ENCODE measurements at places on chromosomes 6 and 20.

- H3K4me3 ChIP-seq = peak overlapping the region; percentile 94
- H3K4me1 ChIP-seq = peaks cover 18% of the 10 kb centered on the region
These were observed 12.3 kb downstream of the HMGN4 start for GRCh38 chr6:26550250-26550993.

GRCh38 chr20:38853759-38854158 is 48.3 kb downstream of the PPP1R16B start:
- peaks cover 11% of the 10 kb centered on the region for H3K36me3 ChIP-seq
- no peak for DNase-seq
- H3K4me3 ChIP-seq = no peak overlapping the region

- no peak overlapping the region for H3K27ac ChIP-seq
- no peaks in the 10 kb centered on the region for H3K27me3 ChIP-seq
- H3K36me3 ChIP-seq = peaks cover 6% of the 10 kb centered on the region
These were observed 172.2 kb downstream of the AIG1 start for GRCh38 chr6:143232849-143233248.

GRCh38 chr6:13854716-13855250 is 40.4 kb upstream of the MCUR1 start:
- H3K27ac ChIP-seq = no peak overlapping the region
- DNase-seq = no peak
- peaks cover 15% of the 10 kb centered on the region for H3K27me3 ChIP-seq
- H3K4me3 ChIP-seq = no peak overlapping the region
- H3K4me1 ChIP-seq = no peaks in the 10 kb centered on the region

DNA sequence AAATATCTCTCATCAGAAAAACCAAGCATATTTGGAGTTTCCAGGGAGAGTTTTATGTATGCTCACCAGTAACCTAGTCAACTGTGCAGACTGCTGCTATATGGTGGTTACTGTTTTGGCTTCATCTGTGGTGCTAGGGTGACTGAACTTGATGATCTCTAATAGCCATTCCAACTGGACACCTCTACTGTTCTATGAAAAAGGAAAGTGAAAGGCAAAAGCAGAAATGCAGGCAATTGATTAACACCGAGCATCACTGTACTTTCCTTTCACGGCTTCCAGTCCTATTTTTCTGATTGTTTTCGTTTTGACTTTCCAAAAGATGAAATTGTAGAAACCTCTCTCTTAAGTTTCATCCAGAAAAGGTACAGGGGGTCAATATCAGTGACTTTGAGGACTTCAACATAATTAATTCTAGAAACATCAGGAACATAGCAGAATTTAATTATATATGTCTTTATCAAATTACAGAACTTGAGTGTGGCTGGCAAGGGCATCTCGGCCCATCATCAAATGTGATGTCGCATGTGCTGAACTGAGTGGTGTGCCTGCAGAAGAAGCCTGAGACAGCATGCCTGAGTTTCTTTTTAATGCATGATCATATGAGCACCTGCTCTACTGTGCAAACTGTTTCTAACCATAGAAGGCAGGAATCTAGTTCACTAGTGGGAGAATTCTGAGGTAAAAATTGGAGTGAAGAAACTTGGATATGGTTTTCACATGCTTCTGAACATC is 464.3 kb upstream of the FLRT3 start:
- no peaks in the 10 kb centered on the region for H3K4me1 ChIP-seq
- no peak overlapping the region for H3K27ac ChIP-seq
- no peak overlapping the region for H3K4me3 ChIP-seq
- no peaks in the 10 kb centered on the region for H3K27me3 ChIP-seq
- no peak for DNase-seq
- H3K36me3 ChIP-seq = no peaks in the 10 kb centered on the region

DNA sequence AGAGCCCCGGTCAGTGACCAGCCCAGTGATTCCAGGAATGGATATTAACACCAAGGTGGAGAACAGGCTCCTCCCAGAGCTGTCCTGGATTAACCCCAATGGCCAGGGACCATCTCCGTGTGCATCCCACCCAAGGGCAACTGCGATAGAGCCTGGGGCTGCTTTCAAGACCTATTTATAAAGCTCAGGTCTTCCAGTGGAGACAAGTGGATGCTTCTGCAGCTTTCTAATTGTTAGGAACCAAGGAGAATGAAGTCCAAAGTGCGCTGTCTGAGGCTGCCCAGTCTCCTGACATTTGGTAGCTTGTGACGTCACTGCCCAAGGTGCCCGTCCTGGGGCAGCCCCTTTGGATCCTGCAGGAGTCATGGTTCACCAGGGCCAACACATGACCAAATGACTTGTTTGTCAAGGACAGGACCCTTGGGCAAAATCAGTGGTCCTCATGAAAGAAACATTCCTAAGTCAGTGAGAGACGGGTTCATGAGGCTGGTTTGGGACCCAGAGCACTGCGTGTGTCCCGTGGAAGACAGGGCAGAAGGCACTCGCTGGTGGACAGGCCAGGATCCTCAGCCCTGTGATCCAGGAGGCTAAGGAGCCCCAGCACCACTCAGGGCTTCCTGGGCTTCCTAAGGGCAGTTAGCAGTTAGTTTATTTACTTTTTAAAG is 174.9 kb downstream of the ANKRD60 start:
- no peak overlapping the region for H3K4me3 ChIP-seq
- H3K27ac ChIP-seq = no peak overlapping the region
- no peaks in the 10 kb centered on the region for H3K4me1 ChIP-seq
- peaks cover 16% of the 10 kb centered on the region for H3K27me3 ChIP-seq
